ENCODE measurements at places on chromosomes 5 and 9.

- DNase-seq, result no peak
Observed at GRCh38 chr9:91082731-91083130, 279.0 kb downstream of the AUH start.

DNA sequence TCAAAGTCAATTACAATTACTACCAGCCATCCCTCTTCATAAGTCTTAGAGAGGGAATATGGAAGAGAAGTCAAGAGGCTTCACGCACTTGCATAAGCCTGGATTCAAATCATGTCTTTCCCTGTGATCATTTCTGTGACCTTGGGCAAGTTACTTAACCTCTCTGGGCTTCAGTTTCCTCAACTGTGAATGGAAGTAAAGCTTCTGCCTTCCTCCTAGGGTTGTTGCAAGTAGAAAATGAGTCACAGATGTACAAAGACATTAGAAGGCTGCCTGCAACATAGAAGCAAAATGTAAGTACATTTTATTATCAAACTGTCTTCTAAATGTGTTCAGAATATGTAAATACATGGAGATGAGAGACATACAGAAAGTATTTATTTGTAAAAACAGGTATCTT is 42.3 kb upstream of the SEMA6A start:
- DNase-seq, result no peak

- no peak for DNase-seq
Observed at GRCh38 chr5:77640589-77641396, 2.3 kb upstream of the OTP start.

DNA sequence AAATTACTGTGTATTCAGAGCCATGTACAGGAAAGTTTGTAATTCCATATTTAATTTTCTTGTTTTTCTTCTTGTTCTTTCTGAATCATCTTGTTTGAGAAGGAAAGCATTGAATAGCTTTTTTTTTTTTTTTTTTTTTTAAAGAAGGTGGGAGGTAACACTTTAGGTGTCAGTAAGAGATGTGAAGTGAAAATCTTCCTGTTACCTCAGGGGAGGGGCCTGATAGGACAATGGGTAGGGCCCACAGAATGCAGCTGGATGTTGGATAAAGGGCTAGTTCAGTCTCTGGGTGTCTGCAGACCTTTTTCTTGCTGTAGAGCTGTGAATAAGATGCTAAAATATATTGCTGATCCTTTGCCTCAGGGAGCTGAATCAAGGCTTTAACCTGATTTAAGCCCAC is 317.4 kb downstream of the MAN2A1 start:
- DNase-seq, result no peak

- DNase-seq, result no peak
Observed at GRCh38 chr9:935348-935965, 41.0 kb upstream of the DMRT3 start.

Measured in KBM-7 (cell line).